ENCODE measurements at places on chromosomes 12 and 14.

- no peak for DNase-seq
Measured at GRCh38 chr14:85947461-85948139, 417.7 kb downstream of the FLRT2 start.

GRCh38 chr12:31370531-31371255 lies 44.7 kb upstream of the SINHCAF start:
- DNase-seq = no peak

- DNase-seq = peak; percentile 65
Measured at GRCh38 chr14:54329082-54329695, 67.6 kb upstream of the CDKN3 start.

- DNase-seq = no peak
Measured at GRCh38 chr14:99067927-99068326, 204.1 kb downstream of the BCL11B start.

DNA sequence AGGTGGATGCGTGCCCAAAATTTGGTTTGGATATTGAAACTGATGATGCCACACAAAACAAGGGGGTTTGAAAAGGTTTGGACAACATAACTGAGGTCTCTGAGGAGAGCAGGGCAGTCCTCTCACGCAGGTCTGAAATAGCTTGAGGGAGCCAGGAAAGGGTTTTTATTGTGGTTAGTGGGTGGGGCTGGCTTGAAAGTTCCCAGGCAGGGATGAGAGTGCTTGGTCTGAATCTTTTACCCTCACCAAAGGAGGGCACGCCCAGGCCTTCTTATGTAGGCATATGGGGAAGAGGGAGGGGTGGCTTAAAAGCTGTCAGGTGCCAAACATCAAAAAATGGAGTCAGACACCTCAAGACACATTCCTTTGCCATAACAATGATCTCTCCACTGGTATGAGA lies 493.1 kb upstream of the CCDC196 start:
- no peak for DNase-seq
